EH (cell line): ENCODE measurements at places on chromosomes 4 and X.

DNA sequence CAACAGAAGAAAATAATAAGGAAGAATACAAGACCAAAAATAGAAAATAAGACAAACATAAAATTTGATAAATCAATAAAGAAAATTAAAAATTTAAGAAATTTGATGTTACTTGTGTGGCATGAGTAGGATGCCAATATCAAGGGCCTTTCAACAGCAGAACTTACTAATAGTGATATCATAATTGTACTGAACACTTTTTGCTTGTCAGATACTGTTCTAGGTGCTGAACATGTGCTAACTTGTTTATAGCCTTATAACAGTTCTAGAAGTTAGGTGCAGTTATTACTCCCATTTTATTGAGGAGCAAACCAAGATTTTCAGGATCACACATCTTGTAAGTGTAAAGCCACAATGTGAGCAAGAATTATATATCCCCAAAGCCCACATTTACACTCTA is 546.0 kb upstream of the EPHA5 start:
- no peak for DNase-seq

GRCh38 chr4:38097818-38098217 is 137.6 kb downstream of the PTTG2 start:
- no peak for DNase-seq

GRCh38 chr4:82652062-82652461 is 90.3 kb upstream of the TMEM150C start:
- DNase-seq, result peak; percentile 68

DNA sequence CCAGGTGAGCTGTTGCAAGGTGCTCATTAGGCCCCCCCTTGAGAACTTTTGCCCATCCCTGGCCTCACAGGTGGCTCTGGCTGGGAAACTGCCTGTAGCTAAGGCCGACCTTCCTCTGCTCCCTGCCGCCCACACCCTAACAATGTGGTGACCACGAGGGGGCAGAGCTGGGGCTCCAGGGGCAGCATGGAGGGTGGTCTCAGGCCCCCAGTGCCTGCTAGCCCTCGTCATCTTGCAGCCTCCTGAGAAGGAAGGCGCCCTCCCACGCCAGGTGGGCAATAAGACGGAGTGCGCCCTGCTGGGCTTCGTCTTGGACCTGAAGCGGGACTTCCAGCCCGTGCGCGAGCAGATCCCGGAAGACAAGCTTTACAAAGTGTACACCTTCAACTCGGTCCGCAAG is 32.4 kb downstream of the ATP2B3 start:
- DNase-seq, result no peak

DNA sequence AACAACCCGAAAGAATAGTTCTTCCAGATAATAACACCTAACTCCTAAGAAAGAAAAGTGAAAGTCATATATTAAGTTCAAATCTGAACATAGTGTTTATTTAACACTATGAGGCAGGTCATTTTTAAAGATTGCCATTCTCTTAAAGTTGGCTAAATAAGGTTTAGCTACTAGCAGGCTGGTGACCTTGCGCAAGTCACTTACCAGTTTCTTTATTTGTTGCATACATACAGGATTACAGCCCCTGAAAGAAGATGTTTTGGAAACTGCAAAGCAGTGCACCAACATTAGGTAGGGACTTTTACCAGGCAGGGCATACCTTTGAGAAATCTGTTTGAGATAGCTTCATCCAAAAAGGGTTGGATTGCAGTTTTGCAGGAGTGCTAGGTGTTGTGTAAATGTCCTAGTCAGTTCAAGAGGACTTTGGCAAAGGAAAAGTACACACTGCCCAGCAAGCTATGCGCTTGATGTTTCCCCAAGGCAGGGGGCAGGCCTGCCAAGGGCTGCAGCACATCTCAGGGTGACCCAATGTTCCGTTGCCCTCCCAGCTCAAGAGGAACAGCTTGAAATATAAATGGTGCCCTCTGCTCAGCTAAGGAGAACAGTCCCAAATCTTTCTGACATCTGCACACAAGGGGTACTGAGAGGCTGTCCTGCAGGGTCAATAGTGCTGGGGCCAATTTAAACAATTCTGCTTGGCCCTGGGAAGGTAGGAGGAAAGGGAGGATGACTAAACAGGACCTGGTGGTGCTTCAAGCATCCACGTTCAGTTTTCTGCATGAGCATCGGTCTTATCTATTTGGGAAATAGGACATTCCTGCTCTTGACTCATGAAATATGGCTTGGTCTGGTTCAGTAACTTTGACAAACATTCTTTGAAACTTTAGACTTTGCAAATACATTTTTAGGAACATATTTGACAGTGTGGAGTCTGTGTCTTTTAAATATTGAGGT is 130.8 kb downstream of the COL4A6 start:
- DNase-seq, result no peak

- peak; percentile 19 for DNase-seq
Observed at GRCh38 chrX:108020631-108021030, 24.2 kb upstream of the VSIG1 start.

DNA sequence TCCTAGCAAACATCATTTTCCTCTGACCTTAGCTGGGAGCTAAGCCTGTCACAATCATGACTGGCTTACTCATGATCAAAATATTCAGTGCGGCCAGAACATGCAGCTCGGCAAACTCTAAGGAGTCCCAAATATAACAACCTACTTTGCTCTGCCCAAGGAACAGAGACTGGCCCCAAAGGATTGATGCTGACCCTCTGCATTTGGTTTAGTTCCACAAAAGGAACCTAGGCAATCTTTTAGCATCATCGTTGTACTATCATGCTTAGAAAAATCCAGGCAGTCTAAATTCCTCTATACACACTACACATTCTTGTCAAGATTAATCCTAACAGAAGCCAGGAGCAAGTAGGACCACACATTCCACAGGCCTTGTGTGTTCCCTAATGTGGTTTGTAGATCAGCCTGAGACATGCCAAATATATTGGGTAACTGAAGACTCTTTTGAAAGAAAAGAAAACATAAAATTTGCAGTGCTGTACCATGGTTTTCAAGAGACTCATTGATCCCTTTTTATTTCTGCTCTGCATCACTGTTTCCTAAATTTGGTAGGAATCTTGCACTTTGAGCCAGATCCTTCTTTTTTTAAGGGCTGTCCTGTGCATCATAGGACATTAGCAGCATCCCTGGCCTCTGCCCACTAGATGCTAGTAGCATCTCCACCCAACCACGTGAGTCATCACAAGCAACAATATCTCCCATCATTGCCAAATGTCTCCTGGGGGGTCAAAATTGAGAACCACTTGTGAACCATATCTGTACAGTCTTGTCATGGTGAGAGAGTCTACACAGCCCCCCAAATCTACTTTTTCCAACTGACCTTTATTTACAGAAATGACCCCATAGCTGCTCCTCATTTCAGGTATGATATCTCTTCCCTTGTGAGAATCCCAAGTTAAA is 17.6 kb upstream of the CC2D2A start:
- DNase-seq, result peak; percentile 96

DNA sequence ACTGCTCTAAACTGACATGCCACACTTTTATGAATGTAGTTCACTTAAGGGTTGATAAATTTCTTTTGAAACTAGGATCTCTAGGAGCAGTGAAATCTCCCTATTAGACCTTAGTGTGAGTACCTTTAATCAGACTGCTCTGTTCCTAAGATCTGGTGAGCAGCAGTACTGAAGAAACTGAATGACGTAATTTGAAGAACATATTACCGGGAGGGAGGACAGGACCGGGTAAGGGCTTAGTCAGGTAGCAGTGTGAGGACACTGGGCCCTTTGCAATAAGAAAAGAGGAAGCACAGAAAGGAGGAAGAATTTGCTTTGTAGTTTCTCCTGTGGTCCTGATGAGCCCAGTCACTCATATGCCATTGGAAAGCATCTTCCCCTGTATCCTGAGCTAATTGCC is 255.2 kb downstream of the THOC2 start:
- no peak for DNase-seq

DNA sequence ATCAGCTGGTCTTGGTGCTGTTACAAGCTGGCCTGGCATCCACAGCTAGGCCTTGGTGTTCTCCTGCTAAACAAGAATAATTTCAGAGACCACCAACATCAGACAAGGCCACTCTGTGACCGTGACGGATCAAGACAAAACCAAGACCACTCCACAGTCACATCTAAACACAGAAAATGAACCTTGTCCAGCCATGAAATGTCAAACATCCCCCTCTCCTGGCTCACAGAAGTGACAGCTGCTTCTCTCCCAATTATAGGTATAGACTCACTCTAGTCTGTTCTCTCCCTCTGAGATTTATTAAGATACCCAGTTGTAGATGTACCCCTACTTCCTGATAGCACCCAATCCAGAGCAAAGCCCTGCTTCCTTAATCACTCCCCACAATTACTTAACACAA is 40.4 kb downstream of the EFHC2 start:
- no peak for DNase-seq

- peak; percentile 46 for DNase-seq
Observed at GRCh38 chr4:102466298-102466697, 34.9 kb upstream of the NFKB1 start.

GRCh38 chr4:67575232-67576058 is 16.9 kb downstream of the STAP1 start:
- no peak for DNase-seq

- peak; percentile 79 for DNase-seq
Observed at GRCh38 chr4:85779165-85779564, 304.2 kb downstream of the ARHGAP24 start.

- peak; percentile 79 for DNase-seq
Observed at GRCh38 chr4:185358514-185358913, 37.2 kb downstream of the LRP2BP start.

DNA sequence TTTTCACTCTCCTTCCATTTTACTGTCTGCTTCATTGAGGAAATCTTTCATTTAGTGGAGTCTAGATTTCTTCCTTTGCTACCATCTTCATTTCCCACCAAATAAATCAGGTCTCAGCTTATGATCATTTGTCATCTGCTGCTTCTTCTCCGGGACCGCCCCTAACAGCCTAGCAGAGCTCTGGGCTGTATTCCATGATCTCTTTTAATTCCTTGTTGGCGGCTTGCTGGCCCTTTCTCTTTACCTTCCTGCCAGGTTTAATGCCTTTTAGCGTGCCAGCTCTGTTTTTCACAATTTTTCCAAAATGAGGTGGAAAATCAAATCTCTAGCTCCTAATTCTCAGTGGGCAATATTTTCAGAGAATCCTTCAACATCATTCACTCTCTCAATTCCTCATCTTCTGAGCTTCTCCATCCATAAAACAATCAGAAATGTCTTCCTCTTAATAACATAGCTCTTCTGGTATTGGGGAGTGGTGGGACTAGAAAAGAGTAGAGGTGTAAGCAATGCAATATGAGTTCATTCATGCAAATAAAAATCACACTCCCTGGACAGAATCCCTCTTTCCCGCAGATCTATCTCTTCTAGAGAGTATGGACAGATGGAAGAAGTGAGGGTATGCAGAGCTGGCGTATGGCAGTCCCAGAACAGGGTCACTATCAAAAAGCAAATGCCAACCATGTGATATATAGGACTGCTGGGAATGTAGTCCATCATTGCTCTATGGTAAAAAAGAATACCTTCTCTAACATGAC is 491.3 kb downstream of the KCNIP4 start:
- no peak for DNase-seq

DNA sequence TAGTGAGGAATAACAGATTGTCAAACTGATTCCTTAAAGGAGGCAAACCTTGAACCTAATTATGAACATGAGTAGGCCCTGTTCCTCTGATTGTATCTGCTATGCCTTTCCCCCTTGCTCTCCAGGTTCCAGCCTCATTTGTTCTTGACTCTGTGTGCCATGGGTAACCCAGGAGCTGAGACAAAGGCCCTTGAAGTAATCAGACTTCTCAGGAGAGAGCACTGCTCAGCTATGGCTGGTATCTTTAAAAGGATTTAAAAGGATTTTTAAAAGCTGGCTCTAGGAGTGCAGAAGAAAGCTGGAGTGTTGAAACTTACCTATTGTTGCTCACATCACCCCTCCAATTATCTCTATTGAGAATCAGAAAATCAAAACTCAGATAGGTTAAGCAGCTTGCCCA is 1565.5 kb upstream of the AGA start:
- DNase-seq, result no peak

DNA sequence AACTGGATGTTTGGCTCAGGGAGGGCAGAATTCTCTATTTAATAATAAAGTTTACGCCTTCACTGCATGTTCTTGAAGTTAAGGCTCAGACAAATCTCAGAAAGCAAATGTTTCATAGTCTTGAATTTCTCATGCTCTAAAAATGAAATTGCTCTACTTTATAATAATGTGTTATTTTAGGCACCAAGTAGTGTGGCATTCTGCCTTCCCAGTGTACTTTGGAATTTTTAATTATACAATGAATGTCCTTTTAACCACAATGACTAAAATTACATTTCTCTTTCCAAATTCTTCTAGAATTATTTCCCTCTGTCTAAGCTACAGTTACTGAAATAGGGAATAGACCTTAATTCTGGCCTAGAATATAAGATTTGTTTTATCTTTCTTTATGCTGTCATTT is 97.9 kb upstream of the PDE5A start:
- peak; percentile 80 for DNase-seq

DNA sequence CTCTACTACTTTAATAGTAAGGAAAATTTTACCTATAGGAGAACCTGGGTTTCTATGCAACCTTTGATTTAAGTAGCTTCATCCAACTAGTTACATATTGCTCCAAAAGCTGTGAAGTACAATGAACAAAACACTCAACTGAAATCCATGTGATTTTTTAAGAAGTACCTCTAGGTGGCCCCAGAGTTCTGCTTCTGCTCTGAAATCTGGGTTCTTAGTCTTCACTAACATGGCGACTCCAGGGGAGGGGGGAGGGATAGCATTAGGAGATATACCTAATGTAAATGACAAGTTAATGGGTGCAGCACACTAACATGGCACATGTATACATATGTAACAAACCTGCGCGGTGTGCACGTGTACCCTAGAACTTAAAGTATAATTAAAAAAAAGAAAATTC is 73.4 kb upstream of the MAGEB2 start:
- DNase-seq, result peak; percentile 46

DNA sequence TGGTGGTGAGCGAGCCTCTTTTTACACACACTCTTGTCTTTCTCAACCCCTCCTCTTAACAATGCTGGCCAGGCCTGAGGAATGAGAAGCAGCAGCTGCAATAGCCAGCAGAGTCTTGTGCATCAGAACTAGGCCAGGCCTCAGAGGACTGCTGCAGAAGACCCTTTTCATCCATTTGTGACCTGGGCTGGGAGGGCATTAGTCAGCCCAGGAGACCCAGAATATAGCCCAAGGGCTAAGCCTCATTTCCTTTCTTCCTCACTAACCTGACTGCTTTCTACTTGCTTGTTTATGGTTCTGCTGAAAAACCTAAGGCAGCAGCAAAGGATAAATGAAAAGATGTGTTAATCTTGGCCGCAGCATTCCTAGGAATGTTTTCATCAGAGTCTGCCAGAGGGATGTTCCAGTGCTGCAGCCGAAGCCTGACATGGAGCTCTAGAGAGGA is 254.7 kb upstream of the AR start:
- peak; percentile 25 for DNase-seq

DNA sequence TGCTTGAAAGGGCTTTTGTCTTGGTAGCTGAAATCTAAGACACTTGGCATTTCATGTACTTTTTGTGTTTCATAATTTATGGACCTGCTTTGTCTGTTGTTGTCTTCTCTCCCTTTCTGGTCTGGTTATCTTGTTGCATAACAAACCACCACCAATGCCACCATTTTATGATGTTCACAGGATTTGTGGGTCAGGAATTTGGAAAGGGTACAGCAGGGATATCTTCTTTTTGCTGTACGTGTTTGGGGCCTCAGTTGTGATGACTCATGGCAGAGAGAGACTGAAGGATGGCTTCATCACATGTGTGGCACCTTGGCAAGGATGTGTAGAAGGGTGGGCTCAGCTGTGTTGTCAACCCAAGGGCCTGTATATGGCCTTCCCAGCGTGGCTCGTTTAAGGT is 35.2 kb downstream of the KDM6A start:
- DNase-seq, result peak; percentile 52

- no peak for DNase-seq
Observed at GRCh38 chr4:48962636-48963035, 23.4 kb upstream of the CWH43 start.

- peak; percentile 10 for DNase-seq
Observed at GRCh38 chr4:64713256-64713840, 304.1 kb upstream of the TECRL start.
